ENCODE measurements at places on chromosomes 4 and X.

- DNase-seq: no peak
Observed at GRCh38 chr4:149108626-149109025, 666.4 kb upstream of the NR3C2 start.

GRCh38 chr4:146648461-146648783 lies 9.7 kb downstream of the POU4F2 start:
- DNase-seq: no peak

GRCh38 chr4:184792950-184793555 lies 32.7 kb downstream of the ACSL1 start:
- no peak for DNase-seq

DNA sequence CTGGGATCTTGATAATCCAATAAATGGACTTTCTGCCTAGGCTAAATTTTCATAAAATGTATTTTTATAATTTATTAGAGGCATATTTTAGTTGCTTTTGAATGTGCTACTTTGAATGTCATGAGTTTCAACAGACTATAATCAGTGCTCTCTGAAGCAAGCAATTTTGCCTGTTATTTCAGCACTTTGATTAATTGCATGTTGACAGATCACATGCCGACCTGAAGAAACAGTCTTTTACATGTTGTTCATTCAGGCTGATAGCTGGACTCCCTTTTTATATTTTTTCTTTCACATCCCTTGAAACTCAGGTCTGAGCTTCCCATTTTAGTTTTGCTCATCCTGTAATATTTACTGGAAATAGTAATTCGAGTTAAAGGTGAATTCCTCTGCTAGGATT lies 341.0 kb downstream of the NAP1L3 start:
- DNase-seq: no peak

DNA sequence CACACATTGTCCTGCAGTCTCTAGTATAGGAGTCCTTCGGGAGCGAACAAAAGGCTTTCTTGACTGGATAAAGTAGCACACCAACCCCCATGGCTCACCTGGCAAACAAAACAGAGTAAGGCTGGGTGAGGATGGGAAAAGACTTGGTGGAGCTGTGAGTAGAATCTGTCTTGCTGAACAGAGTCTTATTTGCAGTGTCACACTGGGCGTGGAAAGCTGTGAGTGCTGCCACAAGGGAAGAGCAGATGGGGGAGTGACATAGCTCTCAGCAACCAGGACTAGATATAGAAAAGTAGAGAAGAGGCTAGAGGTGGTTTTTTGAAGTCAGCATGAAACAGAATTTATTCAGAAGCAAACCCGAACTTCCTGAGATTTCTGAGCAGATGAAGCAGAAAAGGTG lies 137.2 kb upstream of the ESX1 start:
- DNase-seq: no peak

DNA sequence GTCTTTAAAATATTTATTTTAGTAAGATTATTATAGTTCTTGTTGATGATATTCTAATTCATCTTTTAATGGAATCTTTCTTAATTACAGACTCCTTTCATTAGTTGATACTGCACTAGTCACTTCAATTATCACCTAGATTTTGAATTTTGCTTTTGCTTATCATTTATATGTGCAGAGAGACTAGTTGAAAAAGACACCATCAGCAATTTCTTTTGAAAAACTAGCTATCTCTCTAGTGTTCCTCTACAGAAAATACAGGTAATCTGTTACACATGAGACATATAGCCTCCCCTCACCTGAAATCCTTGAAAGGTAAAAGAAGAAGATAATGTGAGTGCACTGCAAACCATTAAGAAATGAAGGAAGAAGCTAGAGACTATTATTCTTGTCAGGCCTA lies 31.3 kb downstream of the GPRIN3 start:
- no peak for DNase-seq

- no peak for DNase-seq
Observed at GRCh38 chr4:26130173-26130572, 190.6 kb upstream of the RBPJ start.

- DNase-seq: no peak
Observed at GRCh38 chr4:121535351-121535750, 154.5 kb upstream of the QRFPR start.

GRCh38 chr4:124980276-124980752 lies 267.8 kb upstream of the ANKRD50 start:
- DNase-seq: no peak

DNA sequence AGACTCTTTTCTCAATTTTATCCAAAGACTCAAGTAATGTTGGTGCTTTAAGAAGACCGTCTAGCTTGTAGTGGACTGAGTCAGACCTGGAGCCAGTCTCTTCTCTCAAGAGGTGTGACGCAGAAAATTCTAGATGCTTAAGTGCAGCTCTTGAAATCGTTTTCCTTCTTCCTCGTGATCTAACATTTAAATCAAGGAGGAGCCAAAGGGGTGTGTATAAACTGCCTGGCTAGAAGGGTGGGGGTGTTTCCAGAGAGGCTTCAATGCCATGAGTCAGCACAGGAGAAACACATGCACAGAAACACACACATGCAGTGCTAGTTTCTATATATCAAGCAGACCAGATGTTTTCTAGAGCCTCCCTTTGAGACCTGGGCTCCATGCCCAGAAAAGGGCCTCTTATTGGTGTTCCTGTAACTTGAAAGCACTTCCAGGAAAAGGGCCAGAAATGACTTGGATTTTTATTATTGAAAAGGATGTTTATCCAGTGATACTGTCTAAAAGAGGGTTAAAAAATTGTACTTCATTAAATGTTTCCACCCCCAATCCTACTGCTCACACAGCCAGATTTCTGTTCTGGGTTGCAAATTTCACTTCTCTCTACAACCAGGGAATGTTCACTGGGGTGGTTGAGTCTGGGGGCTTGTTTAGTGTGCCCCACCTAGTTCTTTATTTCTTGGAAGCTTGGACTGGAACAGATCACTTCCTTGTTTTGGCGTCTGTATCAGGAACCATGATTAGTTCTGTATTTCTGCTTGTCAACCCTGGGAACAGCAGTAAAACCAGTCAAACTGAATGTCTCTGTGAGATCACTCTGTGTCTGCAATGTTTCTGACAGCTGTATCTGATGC lies at the start of gene CLIC2:
Gene CLIC2, minus strand, starts transcription at position 129 of the 851 bp plus-strand sequence. CDS start 187 bp downstream, outside the sequence.
- no peak for DNase-seq

DNA sequence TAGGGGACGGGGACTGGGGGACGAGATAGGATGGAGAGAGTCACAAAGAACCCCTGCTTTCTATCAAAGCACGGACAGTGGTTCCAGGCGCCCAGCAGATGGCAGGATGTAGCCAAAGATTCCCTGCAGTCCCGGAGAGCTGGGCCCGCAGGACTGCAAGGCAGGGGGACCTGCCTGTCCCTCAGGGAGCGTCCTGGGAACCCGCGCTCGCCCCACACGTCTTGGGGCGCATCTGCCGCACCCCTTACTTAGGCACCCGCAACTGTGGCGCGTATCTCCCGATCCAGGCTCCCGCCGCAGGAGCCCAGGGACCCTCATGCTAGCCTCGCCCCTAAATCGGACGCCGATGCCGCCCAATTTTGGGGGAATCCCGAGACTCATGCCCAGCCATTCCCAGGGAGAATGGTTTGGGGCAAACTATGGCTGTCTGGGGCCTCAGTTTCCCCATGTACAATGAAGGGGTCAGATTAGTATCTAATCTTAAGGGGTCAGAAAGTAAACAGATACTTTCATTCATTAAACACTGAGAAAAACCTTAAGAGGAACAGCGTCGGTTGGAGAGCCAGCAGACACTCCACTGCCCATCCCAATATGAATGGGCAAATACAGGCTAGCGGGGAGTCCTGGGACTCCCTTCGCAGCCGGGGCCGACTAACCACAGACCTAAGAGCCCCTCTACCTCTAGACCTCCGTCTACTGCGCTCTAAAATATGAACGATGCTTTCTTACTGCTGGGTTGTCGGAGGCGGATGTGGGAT lies 581 bp upstream of the STK32B start:
- DNase-seq: peak; percentile 84

GRCh38 chrX:70169281-70169680 lies 8.0 kb upstream of the DGAT2L6 start:
- no peak for DNase-seq

DNA sequence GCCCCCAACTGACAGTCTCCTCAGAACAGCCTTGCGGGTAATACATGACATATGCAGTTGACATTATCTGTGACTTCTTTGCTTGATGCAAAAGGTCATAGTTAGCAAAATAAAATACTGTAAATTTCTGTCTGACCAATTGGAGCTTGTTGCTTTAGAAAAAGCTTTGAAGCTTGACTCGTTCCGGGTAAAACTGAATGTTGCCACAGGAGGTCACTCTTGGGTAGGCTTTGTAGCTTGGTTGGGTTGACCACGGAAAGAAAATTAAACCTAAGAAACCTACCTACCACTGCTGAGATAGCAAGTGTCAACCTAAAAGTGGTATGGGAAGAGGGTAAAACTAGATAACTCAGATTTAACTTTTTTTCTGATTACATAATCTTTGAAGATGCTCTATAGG lies 23.2 kb downstream of the PRPS2 start:
- DNase-seq: no peak

GRCh38 chrX:151042842-151043241 lies 59.7 kb downstream of the HMGB3 start:
- DNase-seq: no peak

- DNase-seq: no peak
Observed at GRCh38 chrX:65696613-65697012, 29.2 kb downstream of the MSN start.
